ENCODE measurements at places on chromosomes 2 and 18.

DNA sequence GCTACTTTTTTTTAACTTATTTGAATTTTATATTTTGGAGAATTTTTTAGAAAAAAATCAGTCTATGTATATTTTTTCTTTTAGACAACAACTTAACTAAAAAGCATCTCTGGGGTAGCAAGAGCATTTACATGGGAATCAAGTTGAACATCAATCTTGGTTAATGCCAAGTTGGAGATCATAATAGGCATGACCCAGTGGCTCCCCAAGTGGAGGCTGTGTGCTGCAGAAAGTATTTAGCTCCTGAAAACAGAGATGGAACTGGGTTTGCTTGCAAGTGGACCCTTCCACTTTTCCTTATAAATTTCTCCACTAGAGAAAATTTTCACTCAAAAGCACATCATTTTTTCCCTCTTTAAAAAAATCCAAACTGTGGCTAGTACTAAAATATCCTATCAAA is 23.9 kb upstream of the CAVIN2 start:
- DNase-seq: no peak

GRCh38 chr18:11392980-11393885 is 216.2 kb upstream of the SLC35G4 start:
- no peak for DNase-seq

- no peak for DNase-seq
These were observed 10.5 kb downstream of the COLEC12 start for GRCh38 chr18:490024-490366.

- no peak for DNase-seq
These were observed 179.4 kb downstream of the TXNL1 start for GRCh38 chr18:56458770-56459712.

DNA sequence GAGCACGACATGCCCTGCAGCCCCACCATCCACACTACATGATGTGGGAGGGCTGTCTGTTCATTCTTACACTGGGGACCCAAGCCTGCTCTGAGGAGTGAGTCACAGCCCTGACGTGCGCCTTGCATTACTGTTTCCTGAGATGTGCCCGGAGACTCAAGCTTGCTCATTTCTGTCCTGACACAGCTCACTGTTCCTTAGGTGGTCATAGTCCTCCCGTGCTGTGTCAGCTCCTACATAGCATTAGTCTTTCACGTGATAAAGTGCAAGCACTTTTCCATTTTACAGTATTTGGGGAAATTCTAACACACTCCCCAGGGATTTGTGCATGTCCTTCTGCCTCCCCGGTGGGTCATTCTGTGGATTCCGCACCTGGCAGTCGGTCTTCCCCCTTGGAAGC is 46.2 kb upstream of the TRIM43B start:
- no peak for DNase-seq

DNA sequence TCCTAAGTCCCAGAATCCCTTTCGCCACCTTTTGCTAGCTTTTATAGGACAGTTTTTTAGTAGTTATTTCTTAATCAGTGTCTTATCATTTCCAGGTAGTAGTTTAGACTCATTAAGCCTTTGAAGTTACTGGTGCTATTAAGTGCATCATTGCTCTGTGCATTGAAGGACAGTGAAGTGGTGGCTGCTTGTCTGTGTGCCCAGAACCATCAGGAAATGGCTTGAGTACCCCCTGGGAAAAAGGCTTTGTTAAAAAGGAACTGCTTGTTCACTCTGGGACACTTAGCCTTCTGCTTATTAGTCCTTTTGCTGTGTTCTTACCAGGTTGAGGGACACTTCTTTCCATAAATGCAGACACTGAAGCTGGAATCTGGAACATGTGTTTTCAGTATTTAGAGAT is 30.0 kb downstream of the DTNA start:
- DNase-seq: no peak

DNA sequence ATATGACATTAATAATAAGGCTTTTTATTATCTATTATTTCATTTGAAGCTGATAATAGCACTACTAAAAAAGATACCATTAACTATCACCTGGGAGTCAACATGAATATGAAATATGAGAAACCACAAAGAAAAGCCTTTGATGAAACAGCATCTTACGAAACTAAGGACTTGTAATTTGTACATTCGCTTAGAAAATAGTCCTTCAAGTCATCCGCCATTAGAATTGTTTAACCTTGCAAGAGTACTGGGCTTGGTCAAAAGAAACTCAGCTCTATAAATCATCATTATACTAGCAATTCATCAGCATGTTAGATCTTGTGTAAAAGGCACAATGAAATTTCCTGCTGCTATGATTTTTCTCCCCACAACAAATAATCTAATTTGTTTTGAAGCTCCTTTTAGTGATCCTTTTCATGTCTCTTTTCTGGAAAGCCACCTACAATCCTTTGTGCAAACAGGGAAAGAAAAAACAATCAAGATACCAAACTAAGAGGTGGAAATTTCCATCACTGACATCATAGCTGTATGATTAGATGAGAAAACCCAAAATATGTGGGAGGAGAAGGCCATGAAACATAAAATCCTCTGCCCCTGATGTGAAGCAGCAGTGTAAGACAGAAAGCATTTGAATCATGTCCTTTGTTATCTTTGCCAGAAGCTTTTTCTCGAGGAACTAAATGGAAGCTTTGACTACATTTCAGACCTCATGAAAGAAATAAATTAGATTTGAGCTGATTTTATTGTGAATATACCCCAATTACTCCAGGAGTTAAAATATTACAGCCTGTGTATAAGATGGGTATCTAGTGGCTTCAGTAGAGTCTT is 31.2 kb downstream of the SCN9A start:
- no peak for DNase-seq

DNA sequence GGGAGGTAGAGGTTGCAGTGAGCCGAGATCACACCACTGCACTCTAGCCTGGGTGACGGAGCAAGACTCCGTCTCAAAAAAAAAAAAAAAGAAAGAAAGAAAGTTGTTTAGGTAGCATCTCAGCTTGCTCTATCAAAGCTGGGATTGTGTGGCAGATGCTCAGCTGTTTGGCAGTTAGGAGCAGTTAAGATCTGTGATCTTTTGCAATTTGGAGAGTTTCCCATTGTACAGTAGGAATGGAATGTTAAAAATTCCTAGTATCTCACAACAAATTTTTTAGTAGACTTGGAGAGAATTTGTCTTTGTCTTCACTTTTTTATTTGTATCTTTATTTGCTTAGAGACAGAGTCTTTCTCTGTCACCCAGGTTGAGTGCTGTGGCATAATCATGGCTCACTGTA is 122.9 kb upstream of the UNC80 start:
- DNase-seq: no peak

GRCh38 chr2:73914667-73915066 is 12.0 kb upstream of the DGUOK start:
- DNase-seq: no peak

DNA sequence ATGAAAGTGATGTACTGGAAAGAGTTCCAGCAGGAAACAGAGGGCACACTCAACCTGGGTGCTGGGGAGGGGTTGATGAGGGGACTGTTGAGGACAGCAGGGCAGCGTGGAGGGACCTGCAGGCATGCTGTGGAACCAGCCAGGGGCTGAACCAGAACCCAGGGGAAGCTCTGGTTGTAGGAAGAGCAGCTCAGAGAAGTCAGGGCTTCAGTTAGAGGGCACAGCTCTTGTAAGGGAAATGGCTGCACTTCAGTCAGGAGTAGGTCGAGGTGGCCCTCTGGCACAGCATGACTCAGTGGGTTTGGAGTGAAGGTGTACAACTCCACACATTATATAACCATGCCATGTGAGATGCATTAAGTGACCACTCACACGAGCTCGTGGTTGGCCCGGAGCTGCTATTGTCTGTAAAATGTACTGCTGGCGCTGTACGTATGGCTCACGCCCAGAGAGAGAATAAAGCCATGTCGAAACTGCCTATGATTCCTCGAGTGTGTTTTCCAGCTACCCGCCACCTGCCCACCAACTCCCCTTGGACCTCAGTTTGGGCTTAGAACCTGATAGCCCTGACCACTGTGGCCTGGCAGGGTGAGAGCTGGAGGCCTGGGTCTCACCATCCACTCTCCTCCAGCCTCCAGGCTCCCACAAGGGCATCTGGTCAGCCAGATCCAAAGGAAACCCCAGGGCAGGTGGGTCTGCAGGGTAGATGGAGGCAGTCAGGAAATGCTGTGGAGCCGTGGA is 136.5 kb upstream of the HS6ST1 start:
- no peak for DNase-seq

- DNase-seq: peak; percentile 42
These were observed 1.7 kb downstream of the TMSB10 start for GRCh38 chr2:84906900-84907714.

DNA sequence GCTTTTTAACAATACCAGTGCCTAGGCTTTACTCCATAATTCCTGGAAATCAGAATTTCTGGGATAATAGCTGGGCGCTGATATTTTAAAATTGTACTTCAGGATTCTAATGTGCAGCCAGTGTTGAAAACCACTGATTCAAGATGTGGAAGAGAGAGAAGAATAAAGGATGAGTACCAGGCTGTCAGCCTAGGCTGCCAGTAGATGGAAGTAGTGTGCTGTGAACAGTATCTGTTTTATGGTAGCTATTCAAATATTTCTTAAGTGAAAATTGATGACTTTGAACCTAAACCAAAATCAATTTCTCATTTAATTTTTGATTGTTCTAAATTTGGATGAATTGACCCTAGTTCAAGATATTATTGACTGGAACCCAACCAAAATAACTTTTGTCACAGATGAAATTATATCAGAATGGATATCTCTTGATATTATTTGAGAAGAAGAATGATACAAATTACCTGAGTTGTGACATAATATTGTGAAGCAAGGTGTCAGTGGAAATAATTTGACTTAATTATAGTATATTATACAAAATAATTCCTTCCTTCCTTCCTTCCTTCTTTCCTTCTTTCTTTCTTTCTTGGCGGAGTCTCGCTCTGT is 88.0 kb downstream of the COMMD1 start:
- DNase-seq: peak; percentile 57

DNA sequence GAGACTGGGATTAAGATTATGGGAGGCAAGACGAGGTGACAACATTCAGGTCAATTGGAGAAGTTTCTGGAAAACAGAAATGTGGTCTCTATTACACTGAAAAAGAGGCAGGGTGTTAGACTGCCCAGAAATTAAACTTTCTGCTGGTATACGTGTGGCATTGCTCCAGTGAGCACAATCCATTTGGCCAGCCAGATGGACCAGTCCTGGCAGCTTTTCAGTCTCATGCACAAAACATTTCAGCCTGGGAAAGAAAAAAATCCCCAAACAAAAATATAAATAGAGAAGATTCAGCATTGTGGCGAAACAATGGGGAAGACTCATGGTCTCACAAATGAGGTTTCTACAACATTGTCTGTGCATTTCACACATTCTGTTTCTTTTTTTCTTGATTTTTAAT is 113.9 kb downstream of the HNMT start:
- DNase-seq: no peak

DNA sequence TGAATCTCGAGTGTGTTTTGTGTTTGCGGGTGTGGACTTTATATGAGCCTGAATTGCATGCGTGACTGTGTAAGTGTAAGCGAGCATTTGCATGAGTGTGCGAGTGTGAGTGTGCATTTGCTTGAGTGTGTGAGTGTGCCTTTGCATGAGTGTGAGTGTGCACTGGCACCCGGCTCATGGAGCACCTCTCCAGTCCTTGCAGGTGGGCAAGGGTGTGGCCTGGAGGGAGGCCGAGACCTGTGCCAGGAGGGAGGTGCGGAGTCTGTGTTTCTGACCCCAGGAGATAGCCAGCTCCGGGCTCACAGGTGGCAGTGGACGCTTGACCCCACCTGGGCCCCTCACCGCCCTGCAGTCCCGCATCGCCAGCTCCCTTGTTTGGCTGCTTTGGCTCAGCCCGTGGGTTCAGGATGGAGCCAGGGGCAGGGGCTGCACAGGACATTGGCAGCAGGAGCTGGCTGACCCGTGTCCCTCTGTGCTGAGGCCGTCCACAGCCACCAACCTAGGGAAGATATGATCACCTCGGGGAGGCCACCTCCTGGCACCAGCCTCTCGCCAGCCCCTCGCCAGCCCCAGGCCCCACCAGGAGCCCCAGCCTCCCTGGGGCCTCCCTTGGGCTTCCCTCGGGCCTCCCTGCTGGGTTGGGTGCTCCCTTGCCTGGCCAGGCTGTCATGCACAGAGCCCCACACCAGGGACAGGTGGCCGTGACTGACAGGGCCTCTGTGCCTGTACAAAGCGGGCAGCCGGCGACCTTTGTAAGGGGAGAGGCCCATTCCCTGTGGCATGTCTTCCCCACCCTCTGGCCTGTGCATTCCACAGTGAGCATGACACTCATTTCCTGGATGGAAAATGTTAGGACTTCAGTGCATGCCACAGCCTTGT is 81.6 kb downstream of the PTGR3 start:
- DNase-seq: no peak

- no peak for DNase-seq
These were observed 532.9 kb upstream of the CRIM1 start for GRCh38 chr2:35822716-35823115.

DNA sequence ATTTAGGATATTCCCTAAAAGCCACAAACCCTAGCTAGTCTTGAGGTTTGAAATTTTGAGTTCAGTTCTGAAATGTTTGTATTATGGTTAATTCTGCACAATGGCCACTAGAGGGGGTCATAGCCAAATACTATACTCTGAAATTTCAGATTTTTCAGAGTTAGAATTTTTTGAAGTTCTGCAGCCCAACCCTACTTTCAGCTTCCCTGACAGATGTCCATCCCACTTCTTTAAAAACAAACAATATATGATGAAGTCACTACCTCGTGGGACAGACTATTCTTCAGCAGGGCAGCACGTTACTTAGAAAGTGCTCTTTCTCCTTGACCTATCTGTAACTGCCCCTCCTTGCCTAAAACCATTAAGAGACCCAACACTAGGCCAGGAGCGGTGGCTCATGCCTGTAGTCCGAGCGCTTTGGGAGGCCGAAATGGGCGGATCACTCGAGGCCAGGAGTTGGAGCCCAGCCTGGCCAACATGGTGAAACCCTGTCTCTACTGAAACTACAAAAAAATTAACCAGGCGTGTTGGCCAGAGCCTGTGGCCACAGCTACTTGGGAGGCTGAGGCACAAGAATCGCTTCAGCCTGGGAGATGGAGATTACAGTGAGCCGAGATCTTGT is 48.2 kb upstream of the PAPOLG start:
- no peak for DNase-seq

- no peak for DNase-seq
These were observed 125.4 kb upstream of the ACKR3 start for GRCh38 chr2:236444187-236444586.

DNA sequence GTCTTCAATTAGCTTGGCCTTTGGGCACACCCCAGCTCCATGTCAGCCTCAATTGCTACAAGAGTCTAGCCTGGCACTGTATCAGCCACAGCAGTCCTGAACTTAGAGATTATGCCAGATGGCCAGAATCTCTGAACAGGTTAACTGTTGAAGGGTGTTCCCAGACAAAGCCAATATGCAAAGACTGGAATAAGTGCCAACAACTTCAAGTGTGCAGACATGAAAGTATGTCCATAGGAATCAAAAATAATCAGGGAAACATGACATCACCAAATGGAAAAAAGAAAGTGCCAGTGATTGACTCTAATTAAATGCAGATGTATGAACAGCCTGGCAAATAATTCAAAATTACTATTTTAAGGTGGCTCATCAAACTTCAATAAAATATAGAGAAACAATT is 98.5 kb upstream of the DOCK10 start:
- DNase-seq: no peak

DNA sequence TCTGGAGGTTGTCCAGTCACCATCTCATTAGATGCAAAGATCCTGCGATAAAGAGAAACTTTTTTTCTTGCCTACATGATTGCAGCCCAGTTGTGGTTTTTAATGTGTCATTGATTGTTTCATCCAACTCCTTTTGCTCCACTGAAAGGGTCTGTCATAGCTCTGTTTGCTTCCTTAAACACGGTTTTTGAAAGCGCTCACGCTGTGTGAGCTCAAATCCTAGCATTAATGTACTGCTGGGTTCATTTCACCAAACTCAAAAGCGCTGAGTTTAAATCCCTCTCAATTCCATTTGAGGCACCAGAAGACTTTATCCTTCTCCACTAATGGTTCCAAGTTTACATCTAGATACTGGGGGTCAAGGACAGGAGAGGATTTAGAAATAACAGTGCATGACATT is 53.6 kb downstream of the CDK15 start:
- DNase-seq: no peak

All from T-cell (primary cell).